ENCODE measurements at places on chromosomes 4 and X.

GRCh38 chrX:118974908-118975671 is 672 bp downstream of the LONRF3 start:
- DNase-seq, result peak; percentile 55

- no peak for DNase-seq
Measured at GRCh38 chr4:127140306-127140705, 492.5 kb upstream of the INTU start.

GRCh38 chr4:87853108-87853507 is 20.3 kb downstream of the MEPE start:
- no peak for DNase-seq

GRCh38 chrX:110519501-110519900 is 160.9 kb downstream of the RTL9 start:
- no peak for DNase-seq

- no peak for DNase-seq
Measured at GRCh38 chr4:159349332-159349731, 246.5 kb downstream of the RAPGEF2 start.

DNA sequence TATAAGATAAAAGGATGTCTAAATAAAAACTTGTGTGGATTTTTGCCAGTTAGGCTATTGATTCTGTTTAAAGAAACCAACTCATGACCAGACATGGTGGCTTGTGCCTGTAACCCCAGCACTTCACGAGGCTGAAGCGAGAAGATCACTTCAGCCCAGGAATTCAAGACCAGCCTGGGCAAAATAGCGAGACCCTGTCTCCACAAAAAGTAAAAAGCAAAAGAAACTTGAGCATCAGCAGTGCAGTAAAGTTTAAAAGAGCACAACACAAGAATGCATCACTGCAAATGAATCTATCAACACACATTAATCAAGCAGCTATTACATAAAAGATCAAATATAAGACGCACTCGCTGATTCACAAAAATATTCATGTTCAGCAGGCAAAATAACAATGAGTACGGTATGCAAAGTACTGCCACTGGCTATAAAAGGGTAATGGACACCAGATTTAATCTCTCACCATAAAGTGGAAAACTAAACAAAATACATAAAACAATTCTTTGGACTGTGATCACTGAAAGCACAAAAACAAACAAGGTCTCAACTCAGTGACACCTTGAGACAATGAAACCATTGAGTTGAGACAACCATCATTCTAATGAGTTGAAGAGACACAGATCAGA is 41.3 kb downstream of the LRBA start:
- no peak for DNase-seq

DNA sequence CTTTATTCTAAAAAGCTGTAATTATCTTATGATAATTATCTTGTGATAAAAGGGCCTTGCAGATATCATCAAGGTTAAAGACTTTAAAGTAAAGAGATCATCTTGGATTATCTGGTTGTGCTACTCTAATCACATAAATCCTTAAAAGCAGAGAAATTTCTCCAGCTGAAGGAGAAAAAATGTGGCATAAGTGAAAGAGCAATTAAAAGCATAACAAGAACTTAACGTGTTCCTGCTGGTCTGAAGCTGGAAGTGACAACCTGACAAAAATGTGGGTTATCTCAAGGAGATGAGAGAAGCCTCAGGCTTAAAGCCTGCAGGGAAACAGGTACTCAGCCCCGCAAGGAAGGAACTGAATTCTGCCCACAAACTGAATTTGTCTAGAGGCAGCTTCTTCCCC is 449.1 kb upstream of the NDST4 start:
- no peak for DNase-seq

- no peak for DNase-seq
Measured at GRCh38 chr4:122639181-122639580, 18.3 kb upstream of the IL21 start.

- no peak for DNase-seq
Measured at GRCh38 chrX:114675365-114675764, 91.5 kb downstream of the HTR2C start.

- DNase-seq, result no peak
Measured at GRCh38 chrX:128698573-128699181, 646.5 kb upstream of the ACTRT1 start.

- DNase-seq, result peak; percentile 50
Measured at GRCh38 chr4:26131711-26132110, 189.1 kb upstream of the RBPJ start.

DNA sequence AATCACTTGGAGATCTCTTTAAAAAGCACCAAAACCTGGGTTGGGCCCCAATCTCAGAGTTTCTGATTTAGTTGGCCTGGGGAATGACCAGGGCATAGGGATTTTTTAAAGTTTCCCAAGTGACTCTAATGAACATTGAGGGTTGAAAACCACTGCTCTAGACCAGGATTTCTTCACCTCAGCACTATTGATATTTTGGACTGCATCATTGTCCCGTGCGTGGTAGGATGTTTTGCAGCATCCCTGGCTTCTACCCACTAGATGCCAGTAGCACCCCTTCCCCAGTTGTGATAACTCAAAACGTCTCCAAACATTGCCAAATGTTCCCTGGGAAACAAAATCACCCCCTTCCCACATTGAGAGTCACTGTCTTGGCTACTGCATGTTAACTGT is 61.8 kb downstream of the ATXN3L start:
- no peak for DNase-seq

- DNase-seq, result no peak
Measured at GRCh38 chrX:34560180-34560579, 96.9 kb downstream of the TMEM47 start.

DNA sequence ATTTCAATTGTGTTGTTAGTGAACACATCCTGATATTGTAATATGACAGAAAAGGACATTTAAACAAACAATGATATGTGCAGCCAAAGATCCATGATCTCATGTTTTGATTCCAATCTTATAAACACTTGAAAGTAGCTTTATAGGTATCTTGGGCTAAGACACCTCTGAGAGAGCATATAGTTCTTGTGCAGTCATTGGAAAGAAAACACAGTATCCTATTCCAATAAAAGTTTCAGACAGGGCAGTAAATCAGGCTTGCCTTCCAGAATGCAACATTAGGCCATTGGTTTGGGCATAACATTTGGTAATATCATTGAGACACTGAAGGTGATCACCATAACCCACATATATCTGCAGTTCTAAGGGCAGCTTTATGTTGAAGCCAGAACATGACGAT is 188.3 kb upstream of the HCCS start:
- DNase-seq, result no peak

GRCh38 chr4:84159762-84160161 is 339.3 kb downstream of the NKX6-1 start:
- DNase-seq, result no peak

GRCh38 chr4:113901994-113902787 is 77.3 kb downstream of the ARSJ start:
- peak; percentile 69 for DNase-seq

GRCh38 chrX:151974336-151975227 is at the start of gene GABRE:
TSS of gene GABRE (minus strand) at chrX:151974676. CDS start at chrX:151974625, 51 bp downstream.
- DNase-seq, result no peak

DNA sequence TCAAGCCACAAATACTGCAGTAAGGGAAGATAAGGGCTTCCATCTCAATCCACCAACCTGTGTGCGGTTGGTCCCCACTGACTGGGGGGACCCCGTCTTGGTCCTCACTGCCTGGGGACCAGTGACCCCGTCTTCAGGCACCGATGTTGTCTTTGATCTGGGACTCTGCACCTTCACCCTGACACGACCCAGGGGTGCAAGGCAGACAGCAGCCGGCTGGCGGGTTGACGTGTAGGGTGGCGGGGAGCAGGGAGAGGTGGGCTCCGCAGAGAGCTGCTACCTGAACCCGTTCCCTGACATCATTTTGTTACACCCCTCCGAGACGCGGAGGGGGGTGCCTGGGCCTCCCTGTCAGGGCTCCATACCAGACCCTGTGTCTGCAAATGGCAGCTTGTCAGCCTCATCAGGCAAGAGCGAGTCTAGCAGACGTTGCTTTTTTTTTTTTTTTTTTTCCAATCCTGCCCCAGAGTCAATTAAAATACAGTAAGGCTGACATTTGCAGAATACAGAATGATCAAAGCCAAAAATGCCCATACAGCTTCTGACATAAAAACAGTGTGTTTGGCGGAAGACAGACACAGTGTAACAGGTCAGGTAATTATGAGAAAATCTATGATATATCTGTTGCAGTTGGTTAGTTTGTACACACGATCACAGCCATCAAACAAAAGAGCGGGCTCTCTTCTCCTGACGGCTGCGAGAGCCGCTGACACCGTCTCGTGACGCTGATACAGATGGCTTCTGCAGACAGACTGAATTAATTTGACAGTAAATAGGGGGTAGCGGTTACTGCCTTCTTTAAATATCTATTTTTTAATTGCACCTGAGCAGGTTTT is 118.6 kb downstream of the CRLF2 start:
- no peak for DNase-seq

DNA sequence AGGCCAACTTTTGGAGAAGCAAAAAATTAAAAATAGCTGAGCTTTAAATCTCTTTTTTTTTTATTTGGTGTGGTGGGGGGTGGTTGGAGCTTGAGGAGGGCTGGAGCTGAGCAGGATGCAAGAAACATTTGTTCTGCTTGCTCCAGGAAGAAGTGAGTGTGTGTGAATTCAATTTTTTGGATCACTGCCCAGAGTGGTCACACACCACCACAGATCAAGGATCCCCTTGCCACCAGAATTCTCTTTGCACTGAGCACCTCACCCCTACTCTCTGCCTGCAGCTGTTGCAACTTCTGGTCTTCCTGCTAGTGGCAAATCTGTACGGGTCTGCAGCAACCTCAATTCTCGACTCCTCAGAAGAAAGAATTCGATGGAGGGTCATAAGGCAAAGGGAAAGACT is 19.9 kb upstream of the PLP1 start:
- DNase-seq, result no peak

- no peak for DNase-seq
Measured at GRCh38 chr4:176902710-176903323, 110.1 kb upstream of the VEGFC start.

- no peak for DNase-seq
Measured at GRCh38 chr4:4506961-4507360, 34.9 kb downstream of the STX18 start.

DNA sequence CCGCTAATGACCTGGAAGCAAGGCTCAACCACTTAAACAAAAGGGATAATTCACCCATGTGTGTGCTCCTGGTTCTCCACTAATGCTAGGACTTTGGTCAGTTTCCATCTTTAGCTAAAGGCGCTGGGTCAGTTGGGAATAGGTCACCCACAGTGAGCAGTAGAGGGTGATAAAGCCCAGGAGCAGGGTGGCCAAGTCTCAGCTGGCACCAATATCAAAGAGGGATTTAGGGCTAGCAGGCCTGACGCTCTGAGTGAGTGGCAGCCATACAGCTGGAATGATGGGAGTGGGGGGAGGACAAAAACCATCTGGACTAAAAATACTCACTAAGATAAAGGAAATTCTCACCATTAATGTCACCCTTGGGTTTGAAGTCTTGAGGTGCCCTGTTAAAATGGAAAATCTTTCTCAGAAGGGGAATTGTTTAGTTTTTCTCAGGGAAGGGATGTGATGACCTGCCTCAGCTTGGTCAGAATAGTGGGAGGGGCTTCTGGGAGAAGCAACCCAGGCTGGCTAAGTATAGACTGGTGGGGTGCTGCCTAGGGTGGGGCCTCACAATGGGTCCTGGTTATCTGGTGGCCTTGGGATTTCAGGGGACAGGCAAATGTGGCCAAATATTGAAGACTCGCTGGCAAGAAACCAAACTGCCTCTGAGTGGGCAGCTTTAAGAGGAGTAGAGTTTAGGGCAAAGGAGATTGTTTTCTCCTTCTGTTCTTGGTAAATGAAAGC is 47.1 kb downstream of the TSC22D3 start:
- no peak for DNase-seq

GRCh38 chr4:79357365-79357764 is 31.5 kb upstream of the NAA11 start:
- DNase-seq, result no peak

- DNase-seq, result no peak
Measured at GRCh38 chr4:106717091-106717490, 319.0 kb downstream of the DKK2 start.

GRCh38 chr4:181507180-181507835 is 735.9 kb upstream of the TENM3 start:
- no peak for DNase-seq

GRCh38 chr4:38114386-38115150 is 154.4 kb downstream of the PTTG2 start:
- no peak for DNase-seq

GRCh38 chr4:18192901-18193300 is 171.3 kb upstream of the LCORL start:
- no peak for DNase-seq

GRCh38 chr4:56477192-56477702 is 9.8 kb downstream of the SRP72 start:
- no peak for DNase-seq
